ENCODE measurements at places on chromosomes 5 and 9.

GRCh38 chr5:77256406-77256805 is 45.9 kb downstream of the PDE8B start:
- DNase-seq, result no peak

- no peak for DNase-seq
Observed at GRCh38 chr5:37723162-37723961, 116.5 kb downstream of the GDNF start.

DNA sequence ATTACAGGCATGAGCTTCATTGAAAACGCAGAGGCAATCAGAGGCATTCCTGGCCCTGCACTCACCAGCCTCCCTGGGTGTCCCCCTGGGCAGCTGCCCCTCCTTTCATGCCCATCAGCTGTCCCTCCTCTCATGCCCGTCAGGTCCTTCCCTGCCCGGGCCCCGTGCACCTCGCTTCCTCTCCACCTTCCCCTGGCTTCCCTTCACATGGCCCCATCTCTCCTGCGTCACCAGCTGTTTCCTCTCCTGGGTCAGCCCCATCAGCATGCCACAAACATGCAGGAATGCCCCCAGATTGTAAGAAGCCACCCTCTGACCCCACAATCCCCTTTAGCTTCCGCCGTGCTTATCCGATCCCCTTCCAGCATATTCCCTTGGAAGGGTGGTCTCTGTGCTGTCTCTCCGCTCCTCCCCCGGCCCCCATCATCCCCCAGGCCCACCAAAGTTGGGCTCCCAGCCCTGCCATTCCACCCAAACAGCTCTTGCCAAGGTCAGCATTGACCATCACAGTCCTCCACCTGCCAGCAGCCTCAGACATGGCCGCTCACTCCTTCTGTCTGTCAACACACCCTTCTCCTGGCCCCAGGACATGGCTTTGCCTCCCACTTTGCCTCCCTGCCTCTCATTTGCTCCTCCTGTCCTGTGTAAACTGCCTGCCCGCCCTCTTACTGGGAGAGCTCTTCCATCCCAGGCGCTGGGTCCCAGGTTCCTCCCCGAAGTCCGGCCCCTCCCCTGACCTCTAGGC is 98.6 kb upstream of the IER5L start:
- DNase-seq, result no peak

GRCh38 chr9:104868687-104869404 is 59.1 kb downstream of the ABCA1 start:
- peak; percentile 95 for DNase-seq

Measured in eye (tissue), 1 donor.